Caco-2 (cell line): ENCODE measurements at places on chromosomes 1 and 21. TPM values are rescaled to one million over a fixed set of nuclear protein-coding genes. Genes with fewer than 3 reads are reported as not detected.

The SLC6A17 gene
- not detected in 2 replicates for total RNA-seq

The COL8A2 gene
- 0.07 and 0.18 TPM in 2 replicates for total RNA-seq

The EGLN1 gene
- 26.7 and 31.1 TPM in 2 replicates for total RNA-seq

The IL24 gene
- not detected in 2 replicates for total RNA-seq

DNA sequence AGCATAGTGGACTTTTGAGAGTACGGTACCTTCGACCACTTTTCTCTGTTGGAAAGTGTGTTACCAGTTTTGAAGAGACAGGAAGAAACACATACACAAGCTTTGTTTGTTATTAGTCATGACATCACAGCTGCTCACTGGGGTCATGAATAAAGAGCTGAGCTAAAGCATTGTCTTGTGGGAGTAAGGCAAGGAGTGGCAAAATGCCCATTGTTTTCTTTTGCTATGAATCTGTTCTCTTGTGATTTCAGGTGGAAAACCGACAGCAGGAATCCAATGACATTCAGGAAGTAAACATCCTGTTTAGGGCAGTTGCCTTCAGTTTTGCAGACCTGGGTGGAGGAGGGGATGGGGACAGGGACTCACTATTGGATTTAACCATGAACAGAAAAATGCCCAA lies 66.2 kb downstream of the RGL1 start:
- no peak for DNase-seq

DNA sequence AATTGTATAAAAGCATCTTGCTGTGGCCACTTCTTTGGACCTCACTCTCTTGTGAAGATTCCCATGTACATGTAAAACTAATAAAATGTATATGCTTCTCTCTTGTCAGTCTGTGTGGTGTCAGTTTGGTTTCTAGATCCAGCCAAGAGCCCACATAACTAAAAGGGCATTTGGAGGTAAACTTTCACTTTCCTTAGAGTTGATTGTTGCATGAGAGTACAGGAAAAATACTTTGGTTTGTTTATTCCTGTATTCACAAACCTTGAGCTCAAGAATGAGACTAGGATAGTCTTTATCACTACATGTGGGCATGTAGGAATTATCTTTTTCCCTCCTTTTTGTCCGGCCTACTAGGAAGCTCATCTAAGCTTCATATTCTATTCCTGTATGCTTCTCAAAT lies 50.9 kb downstream of the KCTD3 start:
- DNase-seq: no peak
